ENCODE measurements at places on chromosomes 2 and 18. TPM values are rescaled to one million over a fixed set of nuclear protein-coding genes. Genes with fewer than 3 reads are reported as not detected.

- H3K4me3 ChIP-seq = peak overlapping the region; percentile 63
- H3K27me3 ChIP-seq = peaks cover 28% of the 10 kb centered on the region
- H3K36me3 ChIP-seq = no peaks in the 10 kb centered on the region
- H3K4me1 ChIP-seq = peaks cover 12% of the 10 kb centered on the region
Measured at GRCh38 chr2:106886916-106887758, 1.2 kb upstream of the ST6GAL2 start.

DNA sequence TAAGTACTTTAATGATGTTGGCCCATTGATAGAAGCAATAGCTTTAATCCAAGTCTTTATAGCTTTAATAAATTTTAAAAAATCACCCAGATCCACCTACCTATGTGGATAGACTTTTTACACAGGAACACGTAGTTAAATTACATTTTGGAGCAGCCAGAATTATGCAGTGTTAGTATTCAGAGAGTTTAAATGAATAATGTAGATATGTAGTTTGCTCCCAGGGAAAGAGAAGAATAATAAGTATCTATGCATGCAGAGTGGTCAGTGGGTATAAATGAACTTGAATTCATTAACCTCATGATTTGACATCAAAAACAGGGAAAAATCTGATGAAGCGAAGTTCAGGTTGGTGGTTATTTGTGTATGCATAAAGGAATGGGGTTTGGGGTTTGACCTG, 146.3 kb downstream of the CERS6 start:
- no peak overlapping the region for H3K27ac ChIP-seq
- H3K4me3 ChIP-seq = no peak overlapping the region
- H3K36me3 ChIP-seq = no peaks in the 10 kb centered on the region
- no peaks in the 10 kb centered on the region for H3K27me3 ChIP-seq

- no peak overlapping the region for H3K4me3 ChIP-seq
- no peak overlapping the region for H3K27ac ChIP-seq
- H3K27me3 ChIP-seq = no peaks in the 10 kb centered on the region
Measured at GRCh38 chr2:220440731-220441130, 813.3 kb downstream of the SLC4A3 start.

DNA sequence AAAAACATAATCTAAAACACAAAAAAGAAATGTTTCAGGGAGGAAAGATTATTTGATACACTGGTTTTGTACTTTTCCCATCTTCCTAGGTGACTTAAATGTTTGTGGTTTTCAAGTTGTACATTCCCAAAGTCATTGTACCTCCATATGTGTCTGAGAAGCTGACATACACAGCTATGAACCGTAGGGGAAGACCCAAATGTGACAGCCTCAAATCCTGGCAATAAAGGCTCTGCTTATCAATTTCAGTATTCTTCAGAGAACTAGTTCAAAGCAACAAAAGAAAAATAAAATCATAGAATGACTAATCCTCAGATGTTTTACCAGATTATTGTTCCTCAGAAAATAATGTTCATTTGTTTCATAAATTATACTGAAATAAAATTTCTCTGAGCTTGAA, 2.5 kb downstream of the DYNC2LI1 start:
- no peak overlapping the region for H3K27ac ChIP-seq
- peaks cover 8% of the 10 kb centered on the region for H3K4me1 ChIP-seq
- H3K36me3 ChIP-seq = peaks cover 16% of the 10 kb centered on the region
- H3K27me3 ChIP-seq = no peaks in the 10 kb centered on the region
- no peak for DNase-seq
- no peak overlapping the region for H3K4me3 ChIP-seq

- H3K27me3 ChIP-seq = no peaks in the 10 kb centered on the region
- peaks cover 12% of the 10 kb centered on the region for H3K4me1 ChIP-seq
- H3K27ac ChIP-seq = no peak overlapping the region
- H3K4me3 ChIP-seq = no peak overlapping the region
Measured at GRCh38 chr2:72211350-72211749, 63.7 kb upstream of the CYP26B1 start.

GRCh38 chr2:217288472-217289063, 428.7 kb upstream of the TNP1 start:
- H3K36me3 ChIP-seq = no peaks in the 10 kb centered on the region
- no peak overlapping the region for H3K27ac ChIP-seq
- DNase-seq = peak; percentile 34
- no peaks in the 10 kb centered on the region for H3K27me3 ChIP-seq
- H3K4me3 ChIP-seq = no peak overlapping the region
- peaks cover 17% of the 10 kb centered on the region for H3K4me1 ChIP-seq

GRCh38 chr2:200655918-200656580, 70.2 kb downstream of the AOX1 start:
- H3K27me3 ChIP-seq = no peaks in the 10 kb centered on the region
- H3K36me3 ChIP-seq = no peaks in the 10 kb centered on the region
- no peaks in the 10 kb centered on the region for H3K4me1 ChIP-seq
- no peak overlapping the region for H3K27ac ChIP-seq
- H3K4me3 ChIP-seq = no peak overlapping the region

- H3K27ac ChIP-seq = no peak overlapping the region
- H3K27me3 ChIP-seq = no peaks in the 10 kb centered on the region
- no peaks in the 10 kb centered on the region for H3K36me3 ChIP-seq
- no peak overlapping the region for H3K4me3 ChIP-seq
- DNase-seq = no peak
- H3K4me1 ChIP-seq = no peaks in the 10 kb centered on the region
Measured at GRCh38 chr2:21944536-21944935, 820.8 kb downstream of the TDRD15 start.

DNA sequence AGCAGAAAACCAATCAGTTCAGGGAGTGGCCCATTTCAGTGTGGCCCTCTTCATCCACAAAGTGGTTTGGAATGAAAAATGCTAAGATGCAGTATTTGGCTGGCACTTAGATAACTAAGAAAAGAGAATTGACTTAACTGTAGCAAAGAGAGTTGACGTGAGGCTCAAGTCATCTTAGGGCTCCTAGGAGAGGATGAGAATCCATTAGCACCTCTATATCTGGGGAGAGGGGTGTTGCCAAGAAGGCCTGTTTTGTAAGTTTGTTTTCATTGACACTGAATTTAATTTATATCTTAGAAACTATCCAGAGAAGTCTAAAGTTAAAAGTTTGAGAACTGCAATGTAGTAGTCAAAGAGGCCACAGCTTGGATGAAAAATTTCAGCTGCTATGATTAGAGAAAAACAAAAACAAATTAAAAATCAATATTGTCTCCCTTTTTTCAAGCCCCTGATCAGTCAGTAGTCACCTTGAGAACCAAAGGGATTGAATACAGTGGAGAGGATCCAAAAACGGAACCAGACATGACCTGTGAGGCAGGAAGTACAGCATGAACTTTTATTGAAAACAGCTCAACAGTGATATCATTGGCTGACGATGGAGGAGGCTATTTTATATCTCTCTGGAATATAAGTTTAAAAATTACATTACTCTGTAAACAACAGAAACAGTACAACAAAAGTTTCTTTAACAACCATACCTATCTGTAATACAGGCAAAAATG, 52.7 kb downstream of the PHLPP1 start:
- peaks cover 4% of the 10 kb centered on the region for H3K4me1 ChIP-seq
- DNase-seq = no peak
- H3K4me3 ChIP-seq = no peak overlapping the region
- no peak overlapping the region for H3K27ac ChIP-seq
- H3K27me3 ChIP-seq = no peaks in the 10 kb centered on the region

- no peak overlapping the region for H3K4me3 ChIP-seq
- no peaks in the 10 kb centered on the region for H3K4me1 ChIP-seq
- H3K27ac ChIP-seq = no peak overlapping the region
- no peaks in the 10 kb centered on the region for H3K27me3 ChIP-seq
Measured at GRCh38 chr2:113720167-113720566, 36.3 kb downstream of the SLC35F5 start.

- H3K27ac ChIP-seq = no peak overlapping the region
- peak; percentile 78 for DNase-seq
- H3K27me3 ChIP-seq = no peaks in the 10 kb centered on the region
- no peak overlapping the region for H3K4me3 ChIP-seq
- H3K4me1 ChIP-seq = peaks cover 36% of the 10 kb centered on the region
Measured at GRCh38 chr2:28325173-28325566, 67.5 kb upstream of the FOSL2 start.

DNA sequence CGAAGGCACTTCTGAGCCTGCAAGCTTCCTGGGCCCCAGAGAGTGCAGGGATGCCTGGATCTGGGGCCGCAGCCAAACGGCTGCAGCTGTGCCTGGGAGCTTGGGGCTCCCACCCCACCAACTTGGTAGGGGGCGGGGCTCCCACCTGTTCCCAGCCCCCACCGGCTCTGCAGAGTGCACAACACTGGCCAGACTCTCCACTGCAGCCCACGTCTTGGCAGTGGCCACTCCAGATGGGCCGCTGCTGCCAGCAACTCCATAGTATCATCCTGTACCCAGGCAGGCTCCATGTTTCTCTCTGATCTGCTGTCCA, 9.9 kb downstream of the DYSF start:
- H3K27me3 ChIP-seq = no peaks in the 10 kb centered on the region
- no peaks in the 10 kb centered on the region for H3K36me3 ChIP-seq
- no peak for DNase-seq
- no peak overlapping the region for H3K4me3 ChIP-seq
- H3K4me1 ChIP-seq = peaks cover 61% of the 10 kb centered on the region

- no peak overlapping the region for H3K27ac ChIP-seq
- H3K36me3 ChIP-seq = peaks cover 59% of the 10 kb centered on the region
- H3K27me3 ChIP-seq = no peaks in the 10 kb centered on the region
- H3K4me1 ChIP-seq = no peaks in the 10 kb centered on the region
- H3K4me3 ChIP-seq = no peak overlapping the region
Measured at GRCh38 chr2:96702098-96702785, 37.6 kb downstream of the LMAN2L start.

DNA sequence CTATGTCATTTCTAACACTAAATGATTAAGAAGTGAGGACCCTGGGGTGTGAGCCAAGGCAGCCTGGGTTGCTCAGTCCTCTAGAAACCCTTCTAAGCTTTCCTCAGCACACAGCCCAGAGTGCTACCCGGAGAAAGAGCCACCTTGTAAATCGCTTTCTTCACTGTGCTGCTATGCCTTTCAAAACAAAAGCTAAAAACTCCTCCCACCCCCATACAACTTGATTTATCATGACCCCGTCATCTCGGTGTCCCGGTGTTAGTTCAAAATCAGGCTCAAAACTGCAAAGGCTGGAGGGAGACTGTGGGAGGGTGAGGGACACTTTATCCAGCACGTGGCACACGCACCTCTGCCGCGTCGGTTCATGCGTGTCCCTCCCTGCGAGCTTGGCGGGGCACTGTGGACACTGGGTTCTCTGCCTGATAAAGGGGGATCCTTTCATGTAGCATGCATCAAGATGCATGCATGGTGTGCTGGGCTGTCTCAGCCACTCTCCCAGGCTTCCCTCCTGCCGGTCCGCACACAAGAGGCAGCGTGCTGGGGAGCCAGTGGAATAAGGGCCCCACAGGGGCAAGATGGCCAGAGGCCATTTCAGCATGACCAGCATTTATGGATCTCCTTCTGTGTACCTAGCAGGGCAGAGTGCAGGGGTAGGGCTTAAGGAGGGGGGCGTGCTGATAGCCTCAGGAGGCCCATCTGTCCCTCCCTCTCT, 170.4 kb downstream of the SMAD7 start:
- H3K4me3 ChIP-seq = peak overlapping the region; percentile 25
- no peak for DNase-seq
- peaks cover 13% of the 10 kb centered on the region for H3K36me3 ChIP-seq
- H3K27me3 ChIP-seq = no peaks in the 10 kb centered on the region

GRCh38 chr18:65081786-65082185, 669.0 kb upstream of the CDH7 start:
- no peak overlapping the region for H3K27ac ChIP-seq
- H3K4me1 ChIP-seq = no peaks in the 10 kb centered on the region
- no peak for DNase-seq

DNA sequence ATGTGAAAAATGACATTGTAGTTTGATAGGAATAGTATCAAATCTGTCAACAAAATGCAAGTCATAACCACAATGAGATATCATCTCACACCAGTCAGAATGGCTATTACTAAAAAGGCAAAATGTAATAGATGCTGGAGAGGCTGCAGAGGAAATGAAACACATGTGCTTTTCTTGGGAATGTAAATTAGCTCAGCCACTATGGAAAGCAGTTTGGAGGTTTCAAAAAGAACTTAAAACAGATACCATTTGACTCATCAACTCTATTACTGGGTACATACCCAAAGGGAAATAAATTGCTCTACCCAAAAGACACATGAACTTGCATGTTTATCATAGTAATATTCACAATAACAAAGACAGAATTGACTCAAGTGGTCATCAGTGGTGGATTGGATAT, 572.6 kb downstream of the TRIB2 start:
- H3K27ac ChIP-seq = no peak overlapping the region
- no peak overlapping the region for H3K4me3 ChIP-seq
- H3K36me3 ChIP-seq = no peaks in the 10 kb centered on the region
- no peaks in the 10 kb centered on the region for H3K27me3 ChIP-seq

- no peaks in the 10 kb centered on the region for H3K27me3 ChIP-seq
- no peak overlapping the region for H3K4me3 ChIP-seq
- no peaks in the 10 kb centered on the region for H3K4me1 ChIP-seq
- H3K27ac ChIP-seq = no peak overlapping the region
- H3K36me3 ChIP-seq = no peaks in the 10 kb centered on the region
- no peak for DNase-seq
Measured at GRCh38 chr2:41475959-41476358, 571.9 kb upstream of the PKDCC start.

DNA sequence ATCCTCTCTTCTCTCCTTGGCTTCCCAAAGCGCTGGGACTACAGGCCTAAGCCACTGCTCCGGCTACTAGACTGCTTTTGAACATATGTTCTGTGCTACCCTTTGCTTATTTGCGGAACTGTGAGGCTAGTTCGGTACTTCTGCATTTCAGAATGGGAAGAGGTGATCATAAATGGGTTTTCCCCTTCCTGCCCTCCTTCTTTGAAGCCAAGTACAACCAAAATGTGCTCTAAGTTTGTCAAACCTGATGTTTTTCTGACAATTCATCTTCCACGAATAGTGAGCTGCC, 1.7 kb upstream of the ESCO1 start:
- H3K36me3 ChIP-seq = no peaks in the 10 kb centered on the region
- H3K27ac ChIP-seq = no peak overlapping the region
- H3K27me3 ChIP-seq = no peaks in the 10 kb centered on the region

GRCh38 chr2:168565512-168565911, 109.4 kb downstream of the CERS6 start:
- H3K27me3 ChIP-seq = no peaks in the 10 kb centered on the region
- no peak for DNase-seq
- H3K27ac ChIP-seq = no peak overlapping the region
- H3K4me3 ChIP-seq = no peak overlapping the region
- H3K4me1 ChIP-seq = peaks cover 58% of the 10 kb centered on the region

- H3K4me1 ChIP-seq = no peaks in the 10 kb centered on the region
- DNase-seq = no peak
Measured at GRCh38 chr2:121133551-121134319, 151.3 kb downstream of the TFCP2L1 start.

PDCD1 gene
- 2.5 TPM for total RNA-seq

ABCG8 gene
- not detected for total RNA-seq

MTCL1 gene
- 38.2 TPM for total RNA-seq

CFAP65 gene
- total RNA-seq = not detected

RAMP1 gene
- 229 TPM for total RNA-seq

C2orf66 gene
- not detected for total RNA-seq

MYO3B gene
- not detected for total RNA-seq

CHST10 gene
- total RNA-seq = 10.9 TPM

CRYGC gene
- total RNA-seq = not detected
